ENCODE measurements at places on chromosomes 4 and X.

GRCh38 chrX:12770440-12770839 lies 20.8 kb upstream of the PRPS2 start:
- peak; percentile 20 for DNase-seq

GRCh38 chr4:76053730-76054129 lies 17.9 kb upstream of the CXCL11 start:
- DNase-seq: no peak

DNA sequence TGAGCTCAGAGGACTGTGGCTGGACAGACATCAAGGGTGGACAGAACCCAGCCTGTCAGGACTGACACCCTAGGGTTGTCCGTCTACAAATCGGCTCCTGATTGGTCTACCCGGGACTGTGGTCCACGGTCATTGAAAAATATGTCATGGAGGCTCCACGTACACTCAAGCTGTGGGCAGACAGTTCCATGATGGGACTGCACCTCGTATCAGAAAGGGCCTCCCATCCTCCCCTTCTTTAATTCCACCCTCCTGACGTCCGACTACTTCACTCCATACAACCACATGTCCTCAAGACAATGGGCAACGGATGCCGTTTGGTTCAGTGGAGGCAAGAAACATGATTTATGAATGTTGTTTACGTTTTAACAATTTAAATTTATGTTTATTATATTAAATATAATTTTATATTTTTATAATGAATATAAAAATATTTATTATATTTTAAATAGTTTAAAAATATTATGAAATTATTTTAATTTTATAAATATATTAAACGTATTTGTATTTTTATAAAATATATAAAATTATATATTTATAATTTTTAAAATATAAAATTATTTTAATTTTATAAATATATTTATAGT lies 58.0 kb upstream of the SHOX start:
- no peak for DNase-seq

DNA sequence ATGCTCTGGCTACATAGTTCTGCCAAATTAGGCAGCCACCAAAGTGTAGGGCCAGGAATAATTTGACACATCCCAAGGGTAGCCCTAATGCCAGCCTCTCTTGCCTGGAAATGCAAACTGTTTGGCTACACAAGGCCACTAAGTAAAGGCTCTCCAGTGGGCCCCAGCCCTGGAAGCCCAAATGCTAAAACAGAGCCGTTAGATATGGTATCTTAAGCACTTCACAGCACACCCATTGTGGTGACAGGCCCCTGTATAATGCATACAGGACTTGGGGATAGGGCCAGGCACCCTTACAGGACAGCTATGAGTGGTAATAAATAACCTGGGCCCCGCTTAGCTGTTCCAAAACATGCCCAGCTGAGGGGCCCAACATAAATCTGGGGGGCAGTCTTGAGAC lies 623.9 kb downstream of the BCOR start:
- no peak for DNase-seq

GRCh38 chrX:107758231-107758766 lies 17.3 kb downstream of the TSC22D3 start:
- no peak for DNase-seq

DNA sequence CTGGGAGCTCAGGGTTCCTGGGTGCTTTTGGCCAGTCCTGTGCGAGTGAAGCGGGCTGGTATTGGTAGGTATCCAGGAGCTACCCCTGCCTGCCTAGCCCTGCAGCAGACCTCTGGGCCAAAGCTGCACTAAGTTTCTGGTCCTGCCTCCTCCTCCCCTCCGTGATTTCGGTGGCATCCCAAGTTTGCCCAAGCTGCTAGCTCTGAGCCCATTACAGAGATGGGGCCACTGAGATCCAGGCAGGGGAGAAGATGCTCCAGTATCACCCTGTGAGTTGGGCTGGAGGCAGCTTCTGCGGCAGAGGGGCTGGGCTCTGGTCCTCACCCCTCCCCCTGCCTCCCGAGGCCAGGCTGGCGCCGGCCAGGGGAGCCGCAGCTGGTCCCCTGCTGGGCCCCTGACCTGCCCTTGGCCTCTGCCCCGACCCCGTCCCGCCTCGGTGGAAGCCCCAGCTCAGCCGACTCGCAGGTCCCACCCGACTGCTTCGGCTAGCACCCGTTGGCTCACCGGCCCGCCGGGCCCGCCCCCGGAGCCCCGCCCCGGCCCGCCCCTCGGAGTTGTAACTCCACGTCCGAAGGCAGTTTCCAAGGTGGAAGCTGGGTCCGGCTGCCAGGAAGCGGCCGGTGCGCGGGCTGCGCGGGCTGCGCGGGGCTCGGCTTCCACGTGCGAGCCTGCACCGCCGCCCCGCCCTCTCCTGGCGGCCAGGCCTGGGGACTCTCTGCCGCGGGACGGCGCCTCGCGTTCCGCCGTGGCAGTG lies at the start of gene DUSP9:
Gene DUSP9 (plus strand): TSS at position 584 of the 754 bp plus-strand sequence. CDS start 751 bp downstream, outside the sequence.
- DNase-seq: peak; percentile 17

GRCh38 chrX:109889289-109890006 lies 113.5 kb upstream of the TMEM164 start:
- no peak for DNase-seq

GRCh38 chr4:145879598-145879997 lies 59.0 kb downstream of the ZNF827 start:
- DNase-seq: no peak

DNA sequence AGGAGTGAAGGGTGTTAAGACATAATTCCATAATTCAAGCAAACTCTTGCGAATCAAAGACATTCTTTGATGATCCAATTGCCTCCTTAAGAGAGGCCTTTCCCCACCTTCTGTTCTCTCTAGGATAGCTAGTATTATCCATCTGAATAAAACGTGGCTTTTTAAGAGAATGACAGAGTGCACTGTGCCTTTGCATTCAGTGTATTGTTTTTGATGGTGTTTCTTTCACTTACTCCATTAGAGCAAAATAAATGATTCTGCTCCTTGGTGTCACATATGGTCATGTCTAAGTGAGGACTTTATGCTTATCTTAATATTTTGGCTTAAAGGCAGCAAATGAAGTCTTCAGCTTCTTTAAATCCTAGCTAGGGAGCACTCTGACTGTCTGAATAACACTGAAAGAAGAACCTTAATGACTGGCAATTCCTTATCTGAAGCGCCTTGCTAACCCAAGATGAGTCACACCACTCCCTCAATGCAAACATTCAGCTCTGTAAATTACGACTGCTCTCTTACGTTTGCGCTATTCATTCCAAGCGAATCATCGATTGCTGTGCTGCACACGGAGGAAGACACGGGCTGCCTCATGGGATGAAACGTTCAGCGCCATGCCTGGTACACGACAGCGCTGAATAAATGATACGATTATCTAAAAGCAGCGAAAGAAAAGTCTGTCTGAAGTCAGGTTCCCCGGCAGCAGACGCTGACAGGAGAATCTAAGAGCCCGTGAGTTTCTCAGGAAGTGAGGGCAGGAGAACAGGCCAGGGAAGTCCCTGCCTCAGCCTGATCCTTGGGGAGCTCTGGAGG lies 35.1 kb upstream of the GEMIN8 start:
- DNase-seq: no peak

GRCh38 chr4:135741583-135741982 lies 1540.0 kb upstream of the PABPC4L start:
- no peak for DNase-seq

DNA sequence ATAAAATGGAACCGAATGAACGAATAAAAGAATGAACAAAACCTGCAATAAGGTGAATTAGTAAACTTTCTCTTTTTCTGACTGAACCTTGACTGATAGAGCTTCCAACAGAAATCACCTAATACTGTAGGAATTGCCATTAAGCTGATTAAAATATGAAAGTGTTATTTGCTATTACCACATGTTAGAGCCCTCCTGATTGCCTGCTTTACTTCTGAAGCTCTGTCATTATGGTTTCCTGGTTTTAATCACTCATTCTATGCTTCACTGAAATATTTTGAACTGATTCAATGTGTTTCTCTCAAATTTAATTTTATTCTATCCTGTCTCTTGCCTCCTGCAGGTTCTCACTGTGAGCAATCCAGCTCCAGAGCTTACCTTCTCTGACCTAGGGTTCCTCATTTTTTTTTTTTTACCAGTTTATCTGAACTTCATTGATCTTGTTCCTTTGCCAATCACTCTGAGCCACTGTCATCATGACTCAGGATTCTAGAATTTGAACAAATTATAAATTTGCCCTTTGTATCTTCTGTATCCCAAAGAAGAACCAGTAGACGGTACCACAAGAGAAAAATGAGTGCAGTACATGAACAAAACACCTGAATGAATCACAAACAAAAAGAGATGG lies 48.1 kb upstream of the UGT2B15 start:
- no peak for DNase-seq

GRCh38 chrX:51853251-51853650 lies 40.2 kb upstream of the MAGED1 start:
- DNase-seq: no peak

GRCh38 chr4:24559032-24559821 lies 25.1 kb downstream of the DHX15 start:
- DNase-seq: no peak

GRCh38 chr4:157929486-157929885 lies 243.3 kb downstream of the GASK1B start:
- DNase-seq: no peak

Data from endothelial cell of umbilical vein (primary cell).